ENCODE measurements at places on chromosomes 12 and 14.

GRCh38 chr14:59687663-59688062 lies 111.1 kb upstream of the CCDC175 start:
- no peak for DNase-seq

DNA sequence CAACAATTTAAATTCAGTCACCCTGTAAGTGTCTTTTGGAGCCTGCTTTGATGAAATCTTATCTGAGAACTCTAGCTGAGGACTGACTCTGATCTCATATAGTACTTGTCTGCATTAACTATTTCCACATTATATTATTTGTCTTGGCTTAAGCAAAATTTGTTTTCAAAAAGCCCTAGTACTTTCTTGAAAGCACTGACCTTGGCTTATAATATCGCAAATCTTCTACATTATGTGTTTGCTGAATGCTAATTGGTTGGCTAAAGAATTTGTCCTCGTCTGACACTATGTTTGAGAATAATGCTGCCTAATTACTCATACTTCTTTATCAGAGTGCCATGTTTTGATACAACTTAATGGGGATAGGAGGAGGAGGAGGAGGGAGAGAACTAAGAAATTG lies 46.9 kb upstream of the FLRT2 start:
- no peak for DNase-seq

- no peak for DNase-seq
These were observed 25.7 kb downstream of the NTN4 start for GRCh38 chr12:95764848-95765247.

GRCh38 chr12:6373022-6373787 lies 2.2 kb downstream of the SCNN1A start:
- DNase-seq, result no peak

DNA sequence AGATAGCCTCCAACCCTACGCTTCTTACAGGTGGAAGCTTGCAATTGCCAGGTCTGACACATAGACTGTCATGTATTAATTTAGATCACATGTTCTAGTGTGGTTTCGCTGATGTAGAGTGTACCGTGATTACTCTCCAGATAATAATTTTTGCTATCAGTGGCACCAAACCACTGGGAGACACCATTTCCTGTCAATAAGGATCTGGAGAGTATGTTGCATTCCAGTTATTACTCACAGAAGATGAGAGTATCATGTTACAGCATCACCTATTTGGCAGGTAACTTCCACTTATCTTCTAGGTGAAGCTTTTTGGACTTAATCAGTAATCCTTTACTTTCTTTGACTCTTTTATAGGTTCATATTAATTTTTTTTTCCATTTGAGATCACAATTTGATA lies 147.2 kb downstream of the HELB start:
- no peak for DNase-seq

DNA sequence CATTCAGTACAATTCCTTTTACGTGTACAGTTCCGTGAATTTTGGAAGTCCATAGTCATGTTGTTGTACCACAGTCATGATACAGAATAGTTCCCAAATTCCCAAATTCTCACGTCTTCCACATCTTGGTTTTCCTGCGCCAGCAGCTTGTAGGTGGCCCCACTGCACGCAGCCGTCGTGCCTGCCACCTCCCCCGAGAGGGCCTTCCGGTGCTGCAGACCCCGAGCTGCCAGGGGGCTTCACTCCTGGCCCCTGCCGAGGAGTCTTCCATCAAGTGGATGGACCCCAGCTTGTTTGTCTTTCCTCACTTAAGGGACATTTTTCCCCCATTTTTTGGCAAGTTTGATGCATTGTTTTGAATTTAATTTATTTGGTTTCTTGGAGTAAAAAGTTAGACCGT lies 16.8 kb downstream of the MTA1 start:
- DNase-seq, result no peak

GRCh38 chr12:110931315-110931728 lies 10.9 kb upstream of the MYL2 start:
- no peak for DNase-seq

GRCh38 chr12:9711664-9712063 lies 21.2 kb downstream of the CLECL1 start:
- no peak for DNase-seq

DNA sequence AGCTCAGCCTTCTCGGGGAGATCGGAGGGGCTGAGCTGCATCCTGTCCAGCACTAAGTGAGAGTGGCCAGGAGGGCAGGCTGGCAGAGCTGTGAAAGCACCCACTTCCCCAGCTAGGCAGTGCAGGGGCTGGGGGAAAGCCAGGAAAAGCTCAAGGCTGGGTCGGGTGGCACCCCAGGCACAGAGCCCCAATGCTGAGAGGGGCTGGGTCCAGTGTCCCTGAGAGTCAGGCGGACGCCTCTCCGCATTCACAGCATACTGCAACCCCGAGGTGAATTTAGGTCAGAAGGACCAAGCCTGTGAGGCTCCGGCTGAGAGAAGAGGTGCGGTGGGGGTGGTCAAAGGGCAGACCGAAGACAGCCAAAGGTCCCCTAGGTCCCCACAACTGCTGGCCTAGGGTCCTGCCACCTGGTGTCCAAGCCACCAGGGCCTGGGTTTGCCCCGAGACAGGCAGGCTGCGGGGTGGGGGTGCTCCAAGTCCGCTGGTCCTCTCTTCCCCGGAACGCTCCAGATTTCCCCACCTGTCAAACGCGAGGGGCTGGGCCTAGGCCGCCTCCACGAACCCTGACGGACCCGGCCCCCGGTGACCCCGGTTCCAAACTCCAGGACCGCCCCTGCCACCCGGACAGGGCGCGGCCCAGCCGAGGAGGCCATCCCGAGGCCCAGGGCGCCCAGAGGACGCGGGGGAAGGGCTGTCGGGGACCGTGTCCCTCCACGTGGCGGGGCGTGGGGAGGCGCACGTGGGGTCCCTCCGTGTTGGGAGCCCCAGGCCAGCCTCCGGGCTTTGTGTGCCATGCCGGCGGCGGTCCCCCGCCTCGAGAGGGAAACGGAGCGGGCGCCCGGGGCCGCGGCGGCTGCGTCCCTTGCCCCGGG lies 527 bp downstream of the CAMKK2 start:
- no peak for DNase-seq

- no peak for DNase-seq
These were observed 245.0 kb downstream of the RGS6 start for GRCh38 chr14:72177251-72177650.

DNA sequence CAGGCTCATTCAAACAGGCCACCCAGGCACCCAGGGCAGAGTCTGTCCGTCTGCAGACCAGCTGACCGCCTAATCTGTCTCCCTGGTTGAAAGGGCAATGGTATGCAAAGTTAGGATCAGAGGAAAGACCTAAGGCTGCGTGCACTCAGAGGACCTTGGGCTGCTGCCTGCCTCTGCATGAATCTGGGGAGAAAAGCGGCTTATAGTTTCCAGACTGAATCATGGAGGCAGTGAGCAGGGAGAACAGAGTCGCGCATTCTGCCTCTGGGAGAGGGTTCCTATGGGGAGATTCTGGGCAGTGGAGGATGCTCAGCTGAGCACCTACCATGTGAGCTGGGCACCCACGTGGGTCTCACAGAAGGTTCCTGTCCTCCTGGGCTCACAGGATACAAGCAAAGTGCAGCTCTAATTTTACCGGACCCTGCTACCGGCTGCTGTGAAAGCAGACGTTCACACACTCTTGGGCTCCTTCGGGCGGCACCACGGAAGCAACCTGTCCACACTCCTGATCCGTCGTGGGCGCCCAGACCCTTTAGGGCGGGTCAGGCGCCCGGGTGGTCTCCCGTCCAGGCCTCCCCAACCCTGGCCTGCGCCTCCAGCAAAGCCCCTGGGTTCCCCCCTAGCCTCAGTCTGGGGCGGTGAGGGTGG lies 772 bp downstream of the SCARB1 start:
- DNase-seq, result no peak

- no peak for DNase-seq
These were observed 302.6 kb downstream of the SNAPC1 start for GRCh38 chr14:62064751-62065323.

GRCh38 chr12:69733638-69734037 lies 5.0 kb upstream of the RAB3IP start:
- no peak for DNase-seq

- no peak for DNase-seq
These were observed 44.8 kb upstream of the TMPO start for GRCh38 chr12:98470469-98471082.

- DNase-seq, result no peak
These were observed 46.1 kb downstream of the KIF26A start for GRCh38 chr14:104184506-104184905.

DNA sequence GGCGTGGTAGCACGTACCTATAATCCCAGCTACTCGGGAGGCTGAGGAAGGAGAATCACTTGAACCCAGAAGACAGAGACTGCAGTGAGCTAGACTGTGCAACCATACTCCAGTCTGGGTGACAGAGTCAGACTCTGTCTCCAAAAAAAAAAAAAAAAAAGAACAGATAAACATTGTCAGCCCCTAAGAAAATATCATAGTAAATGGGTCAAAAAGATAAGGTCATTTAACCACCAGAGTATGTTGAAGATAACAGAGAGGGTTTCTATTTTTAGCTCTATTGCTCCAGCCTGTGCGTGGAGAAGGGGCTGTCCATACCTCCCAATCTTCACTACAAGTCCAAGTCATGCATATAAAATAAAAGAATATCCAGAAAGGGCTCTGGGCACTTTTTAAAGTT lies 15.4 kb downstream of the LGMN start:
- no peak for DNase-seq
